SW 1271 (cell line): ENCODE measurements at places on chromosomes 3 and 15.
A peak's percentile ranks its signal among the peaks of the same experiment; 100 is the strongest.

- no peak for DNase-seq
These were observed 961.6 kb downstream of the MCTP2 start for GRCh38 chr15:95192923-95193322.

- DNase-seq, result no peak
These were observed 74.7 kb upstream of the C15orf39 start for GRCh38 chr15:75126864-75127580.

DNA sequence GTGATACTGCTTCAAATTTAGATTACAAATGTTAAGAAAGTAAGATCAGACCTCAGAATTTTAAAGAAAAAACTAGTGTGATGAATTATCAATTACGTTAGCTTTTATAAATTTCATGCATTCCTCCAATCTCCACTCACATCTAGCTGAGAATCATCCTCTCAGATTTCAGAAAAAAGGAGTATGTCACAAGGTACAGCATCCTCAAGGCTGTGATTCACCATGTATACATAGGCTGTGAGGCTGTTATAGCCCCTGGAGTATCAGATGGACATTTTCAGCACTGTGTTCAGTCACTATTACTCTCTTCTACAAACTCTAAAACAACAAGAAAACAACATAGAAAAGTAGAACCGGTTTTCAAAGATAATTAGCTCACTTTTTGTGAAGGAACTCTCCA lies 214.4 kb downstream of the PCCB start:
- no peak for DNase-seq

GRCh38 chr3:56792193-56792592 lies 9.6 kb downstream of the ARHGEF3 start:
- no peak for DNase-seq

DNA sequence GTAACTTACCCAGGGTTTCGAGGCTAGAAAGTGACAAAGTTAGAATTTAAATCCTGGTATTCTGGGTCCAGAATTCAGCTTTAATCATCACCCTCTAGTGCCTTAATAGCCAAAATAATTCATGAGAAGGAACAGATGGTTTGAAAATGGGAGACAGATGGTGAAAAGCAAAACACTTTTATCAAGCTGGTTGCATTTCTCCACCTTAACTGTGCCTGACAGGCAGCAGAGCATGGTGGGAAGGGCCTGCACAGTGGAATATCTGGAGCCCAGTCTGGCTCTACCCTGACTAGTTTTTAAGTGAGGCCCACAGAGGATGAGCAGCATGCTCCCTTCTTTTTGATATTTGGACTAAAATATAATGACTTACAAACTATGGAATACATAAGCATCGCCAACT lies 35.6 kb upstream of the RASGRP1 start:
- DNase-seq, result no peak

DNA sequence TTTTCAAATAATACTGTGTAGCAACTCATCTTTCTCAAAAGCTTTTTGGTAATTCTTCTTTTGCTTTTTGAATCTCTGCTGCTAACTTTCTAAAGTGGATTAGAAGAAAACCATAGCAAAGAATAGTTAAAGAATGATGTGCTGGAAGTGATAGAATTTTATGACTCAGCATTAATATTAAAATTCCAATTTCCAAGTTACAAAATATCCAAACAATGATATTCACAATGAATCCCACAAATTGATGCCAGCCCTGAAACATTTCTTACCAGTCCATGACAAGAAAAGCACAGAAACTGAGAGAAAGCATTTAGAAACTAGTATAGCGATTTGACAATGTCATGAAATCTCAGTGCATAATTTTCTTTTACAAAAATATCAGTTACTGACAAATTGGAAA lies 482.2 kb downstream of the RBMS3 start:
- no peak for DNase-seq

- no peak for DNase-seq
These were observed 1055.2 kb downstream of the IGSF11 start for GRCh38 chr3:117979466-117979865.

DNA sequence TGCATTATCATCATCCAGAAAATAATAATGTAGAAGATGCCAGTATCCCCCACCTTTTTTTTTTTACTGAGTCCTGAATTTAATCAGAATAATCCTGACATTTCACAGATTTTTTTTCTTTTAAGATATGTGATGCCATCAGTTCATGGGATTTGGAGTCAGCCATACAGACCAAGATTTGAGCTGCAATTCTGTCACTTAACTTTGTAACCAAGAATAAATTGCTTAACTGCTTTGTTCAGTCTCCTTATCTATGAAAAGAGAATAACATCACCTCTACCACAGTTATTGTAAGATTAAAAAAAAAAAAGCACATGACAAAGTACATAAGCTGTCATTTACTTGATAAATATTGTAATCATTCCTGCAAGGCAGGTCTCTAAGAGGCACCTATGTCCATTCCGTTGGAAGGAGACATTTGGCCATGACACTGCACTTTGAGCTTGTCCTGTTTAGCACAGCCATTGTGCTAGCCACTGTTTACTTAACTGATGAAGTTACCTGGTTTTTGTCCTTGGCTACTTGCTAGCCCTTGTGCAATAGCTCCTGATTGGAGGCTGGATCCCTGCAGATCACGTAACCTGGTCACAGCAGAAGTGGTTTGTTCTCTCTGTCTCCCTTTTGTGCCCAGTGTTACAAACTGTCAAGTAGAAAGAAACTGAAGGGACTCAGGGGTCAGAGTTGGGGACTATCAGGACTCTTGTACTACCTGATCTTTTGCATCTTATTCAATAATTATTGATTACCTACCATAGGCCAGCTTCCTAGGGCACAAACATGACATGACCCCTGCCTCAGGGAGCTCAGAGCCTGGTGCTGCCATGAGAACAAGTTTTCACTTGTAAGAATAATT lies 306.0 kb downstream of the WDR72 start:
- no peak for DNase-seq

DNA sequence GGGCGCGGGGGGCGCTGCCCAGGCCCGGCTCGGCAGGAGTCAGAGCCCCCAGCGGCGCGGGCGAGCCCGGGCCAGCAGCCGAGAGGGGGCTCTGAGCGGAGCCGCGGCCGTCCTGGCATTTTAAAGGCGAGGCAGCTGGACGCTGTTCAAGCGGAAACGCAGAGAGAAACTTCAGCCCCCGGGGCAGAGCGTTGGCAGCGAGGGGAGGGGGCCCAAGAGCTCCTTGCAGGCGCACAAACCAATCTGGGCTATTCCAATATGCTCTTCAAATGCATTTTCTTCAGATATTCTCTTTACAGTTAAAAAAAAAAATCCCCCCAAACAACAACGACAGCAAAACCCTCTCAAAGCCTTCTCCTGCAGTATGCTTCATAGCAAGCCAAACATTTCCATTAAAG lies at the start of gene CTXND1:
TSS of gene CTXND1 (minus strand) at position 93 of the 398 bp plus-strand sequence. CDS start 50,264 bp downstream, outside the sequence.
- no peak for DNase-seq

DNA sequence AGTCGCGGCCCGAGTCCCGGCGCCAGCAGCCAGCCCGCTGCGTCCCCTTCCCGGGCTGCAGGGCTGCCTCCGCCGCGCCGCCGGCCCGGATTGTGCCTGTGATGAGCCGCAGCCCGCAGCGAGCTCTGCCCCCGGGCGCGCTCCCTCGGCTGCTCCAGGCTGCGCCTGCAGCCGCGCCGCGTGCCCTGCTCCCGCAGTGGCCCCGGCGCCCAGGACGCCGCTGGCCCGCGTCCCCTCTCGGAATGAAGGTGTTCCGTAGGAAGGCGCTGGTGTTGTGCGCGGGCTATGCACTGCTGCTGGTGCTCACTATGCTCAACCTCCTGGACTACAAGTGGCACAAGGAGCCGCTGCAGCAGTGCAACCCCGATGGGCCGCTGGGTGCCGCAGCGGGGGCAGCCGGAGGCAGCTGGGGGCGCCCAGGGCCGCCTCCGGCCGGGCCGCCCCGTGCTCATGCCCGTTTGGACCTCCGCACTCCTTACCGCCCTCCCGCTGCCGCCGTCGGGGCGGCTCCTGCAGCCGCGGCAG lies 1.2 kb downstream of the CHST2 start:
- no peak for DNase-seq

- no peak for DNase-seq
These were observed 75.9 kb upstream of the TMC3 start for GRCh38 chr15:81449836-81450474.

DNA sequence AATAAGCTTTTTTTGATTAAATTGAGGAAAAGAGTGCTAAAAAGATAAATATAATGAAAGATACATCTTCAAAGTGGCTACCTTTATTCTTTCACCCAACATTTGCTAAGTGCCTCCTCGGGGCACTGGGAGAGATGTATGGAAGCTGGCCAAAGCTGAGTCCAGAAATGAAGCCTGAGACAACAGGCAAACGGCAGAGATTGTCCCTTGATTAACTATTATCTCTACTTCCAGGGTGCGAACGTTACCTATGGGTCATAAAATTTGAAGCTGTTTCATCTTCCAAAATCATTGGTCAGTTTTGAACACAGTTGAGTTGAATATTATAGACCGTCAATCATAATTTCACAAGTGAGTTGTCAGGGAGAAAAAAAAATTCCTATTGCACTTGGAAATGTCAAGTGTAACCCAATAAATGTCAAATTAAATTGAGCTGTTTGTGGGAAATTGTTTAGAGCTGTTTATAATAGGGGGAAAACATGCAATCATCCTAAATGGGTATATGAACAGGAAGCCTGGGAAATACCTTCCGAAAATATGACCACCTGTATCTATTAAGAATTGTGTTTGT lies 73.9 kb downstream of the SUCLG2 start:
- DNase-seq, result no peak

DNA sequence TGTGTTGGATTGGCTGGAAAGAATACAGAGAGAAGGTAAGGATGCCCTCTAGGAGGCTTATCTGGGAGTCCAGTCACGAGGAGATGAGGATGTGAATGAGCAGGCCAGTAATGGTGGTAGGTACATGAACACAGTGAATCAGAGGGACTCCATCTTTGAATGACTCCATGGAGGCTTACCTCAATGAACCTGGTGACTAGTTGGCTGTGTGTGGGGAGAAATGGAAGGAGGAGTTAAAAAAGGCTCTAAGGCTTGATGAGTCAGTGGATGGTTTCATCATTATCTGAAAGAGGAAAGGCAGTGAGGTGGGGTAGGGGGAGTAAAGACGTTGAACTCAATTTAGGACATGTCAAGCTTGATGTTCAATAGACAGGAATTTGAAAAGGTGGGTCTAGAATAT lies 61.1 kb downstream of the KCNAB1 start:
- no peak for DNase-seq

DNA sequence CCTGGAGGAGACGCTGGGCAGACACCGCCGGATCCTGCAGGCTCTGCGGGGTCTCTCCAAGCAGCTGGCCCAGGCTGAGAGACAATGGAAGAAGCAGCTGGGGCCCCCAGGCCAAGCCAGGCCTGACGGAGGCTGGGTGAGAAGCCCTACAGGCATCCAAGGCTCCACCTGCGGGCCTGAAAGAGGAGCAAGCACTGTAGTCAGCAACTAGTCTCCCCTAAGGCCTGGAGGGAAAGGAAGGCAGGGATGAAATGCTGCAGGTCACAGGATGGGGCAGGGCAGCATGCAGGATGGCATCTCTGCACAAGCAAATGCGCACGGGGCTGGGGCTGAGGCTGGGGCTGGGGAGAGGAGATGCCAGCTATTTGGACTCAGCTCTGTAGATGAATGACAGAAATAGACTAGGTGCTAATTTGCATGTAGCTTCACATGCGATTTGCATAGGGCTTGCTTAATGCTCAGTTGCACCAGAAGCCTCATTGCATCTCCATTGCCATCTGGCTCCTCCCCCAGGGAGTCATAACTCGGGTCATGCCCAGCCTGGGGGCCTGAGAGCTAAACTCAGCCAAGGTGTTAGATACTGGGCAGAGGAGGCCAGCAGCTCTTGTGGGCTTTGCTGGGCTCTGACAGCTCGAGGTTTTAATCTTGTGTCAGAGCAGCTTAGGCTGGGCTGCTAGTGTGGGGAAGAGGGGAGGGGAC lies 5.2 kb upstream of the CPLX3 start:
- DNase-seq, result no peak

DNA sequence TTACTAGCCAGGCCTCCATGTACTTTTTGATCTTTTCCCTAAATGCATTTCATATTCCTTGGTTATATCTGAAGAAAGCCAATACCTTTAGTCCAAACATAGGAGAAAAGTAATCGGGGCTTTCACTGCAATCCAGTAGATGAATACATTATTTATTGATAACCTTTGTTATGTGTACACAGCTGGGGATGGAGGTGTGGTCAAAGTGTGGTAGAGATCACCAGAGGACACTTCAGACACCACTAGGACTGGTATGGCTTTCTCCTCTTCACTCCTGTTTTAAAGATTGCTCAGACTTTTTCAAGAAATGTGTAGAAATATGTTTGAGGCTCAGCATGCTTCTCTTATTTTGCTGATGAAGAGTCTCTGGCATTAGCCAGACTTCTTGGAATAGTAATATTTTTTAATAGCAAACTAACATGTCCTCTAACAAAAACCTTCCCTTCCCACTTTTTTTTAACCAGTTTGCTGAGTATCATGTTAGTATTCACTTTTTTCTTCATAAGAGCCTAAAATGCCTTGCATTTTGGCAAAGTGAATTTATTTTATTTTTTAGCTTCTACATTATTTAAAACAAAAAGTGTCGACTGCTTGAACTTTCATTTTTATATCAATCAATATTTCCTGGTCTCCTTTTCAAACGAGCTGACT lies 65.6 kb upstream of the MBNL1 start:
- DNase-seq, result no peak

DNA sequence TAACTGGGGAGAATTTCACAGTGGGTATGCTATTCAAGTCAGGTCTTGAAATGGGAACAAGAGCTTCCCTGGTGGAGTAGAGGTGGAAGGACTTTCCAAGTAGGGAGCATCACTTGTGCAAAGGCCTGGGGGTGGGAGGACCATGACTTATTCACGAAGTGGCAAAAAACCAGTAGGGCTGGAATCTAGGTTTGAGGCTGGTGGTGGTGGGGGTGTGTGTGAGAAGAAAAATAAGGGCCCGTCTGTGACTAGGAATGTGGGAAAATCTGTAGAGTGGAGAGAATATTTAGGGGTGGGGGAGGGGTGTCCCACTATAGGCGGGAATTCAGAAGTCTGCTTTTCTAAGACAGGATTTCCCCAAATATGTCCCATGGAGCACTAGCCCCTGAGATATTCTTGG lies 271.9 kb upstream of the TBL1XR1 start:
- no peak for DNase-seq

- no peak for DNase-seq
These were observed 20.9 kb upstream of the TEX9 start for GRCh38 chr15:56344336-56344735.

GRCh38 chr15:52230073-52230472 lies 38.9 kb upstream of the GNB5 start:
- no peak for DNase-seq

GRCh38 chr15:37891766-37892368 lies 42.6 kb upstream of the TMCO5A start:
- DNase-seq, result peak; percentile 37
